ENCODE measurements at places on chromosomes 4 and X.

GRCh38 chr4:91838181-91838861, 465.4 kb upstream of the GRID2 start:
- DNase-seq: no peak

GRCh38 chr4:127759893-127760292, 22.2 kb upstream of the HSPA4L start:
- DNase-seq: no peak

- DNase-seq: no peak
Measured at GRCh38 chr4:76898949-76899645, 1.2 kb upstream of the SOWAHB start.

DNA sequence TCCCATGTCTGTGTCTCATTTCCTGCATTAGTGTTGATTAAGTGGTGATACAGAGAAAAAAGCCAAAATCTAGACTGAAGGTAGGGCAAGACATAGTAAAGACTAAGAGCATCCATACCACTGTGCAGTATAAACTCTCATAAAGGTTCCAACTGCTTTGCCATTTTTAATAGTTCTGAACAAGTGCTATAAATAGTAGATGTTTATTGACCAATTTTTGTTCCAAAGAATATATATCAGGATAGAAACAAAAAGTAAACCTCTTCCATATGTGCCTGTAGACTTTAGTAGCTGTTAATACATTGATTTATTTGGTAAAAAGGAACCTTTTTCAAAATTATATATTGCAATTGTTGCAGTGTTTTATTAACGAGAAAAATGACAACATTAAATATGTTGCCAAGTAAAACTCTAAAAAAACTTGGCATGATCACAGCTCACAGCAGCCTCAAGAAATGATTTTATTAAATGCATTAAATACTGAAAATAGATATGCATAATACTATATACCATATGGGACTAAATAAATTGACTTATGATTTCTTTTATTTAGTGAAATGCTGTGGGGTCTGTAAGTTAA, 22.3 kb upstream of the AASDH start:
- no peak for DNase-seq

GRCh38 chr4:71009086-71009485, 15.6 kb downstream of the DCK start:
- DNase-seq: no peak

DNA sequence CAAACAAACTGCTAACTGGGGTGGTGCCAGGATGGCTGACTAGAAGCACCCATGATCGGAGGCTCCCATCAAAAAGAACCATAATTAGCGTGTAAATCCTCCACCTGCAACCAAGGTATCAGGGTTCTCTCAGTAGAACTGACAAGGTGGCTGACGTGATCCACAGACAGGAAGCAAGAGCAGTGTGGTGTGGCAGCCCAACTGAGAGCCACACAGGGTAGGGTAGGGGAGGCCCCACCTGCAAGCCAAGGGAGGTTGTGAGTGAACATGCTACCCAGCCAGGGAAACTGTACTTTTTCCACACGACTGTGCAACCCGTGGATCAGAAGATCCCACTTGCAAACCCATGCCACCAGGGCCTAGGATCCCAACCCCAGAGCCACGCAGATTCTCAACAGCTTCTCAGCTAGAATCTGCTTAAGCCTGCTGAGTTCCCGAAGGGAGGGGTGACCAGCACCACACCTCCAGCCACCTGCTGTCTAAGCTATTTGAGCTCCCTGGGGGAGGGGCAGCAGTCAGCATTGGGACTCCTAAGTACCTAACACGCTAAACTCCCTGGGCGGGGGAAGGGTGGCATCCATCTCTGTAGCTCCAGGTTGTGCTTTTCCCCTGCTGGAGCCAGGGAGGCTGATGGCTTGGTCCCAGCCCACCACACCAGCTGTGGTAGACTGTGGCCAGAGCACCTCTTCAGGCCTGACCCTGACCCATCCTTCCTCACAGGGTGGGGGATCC, 425.1 kb downstream of the GPM6A start:
- no peak for DNase-seq

DNA sequence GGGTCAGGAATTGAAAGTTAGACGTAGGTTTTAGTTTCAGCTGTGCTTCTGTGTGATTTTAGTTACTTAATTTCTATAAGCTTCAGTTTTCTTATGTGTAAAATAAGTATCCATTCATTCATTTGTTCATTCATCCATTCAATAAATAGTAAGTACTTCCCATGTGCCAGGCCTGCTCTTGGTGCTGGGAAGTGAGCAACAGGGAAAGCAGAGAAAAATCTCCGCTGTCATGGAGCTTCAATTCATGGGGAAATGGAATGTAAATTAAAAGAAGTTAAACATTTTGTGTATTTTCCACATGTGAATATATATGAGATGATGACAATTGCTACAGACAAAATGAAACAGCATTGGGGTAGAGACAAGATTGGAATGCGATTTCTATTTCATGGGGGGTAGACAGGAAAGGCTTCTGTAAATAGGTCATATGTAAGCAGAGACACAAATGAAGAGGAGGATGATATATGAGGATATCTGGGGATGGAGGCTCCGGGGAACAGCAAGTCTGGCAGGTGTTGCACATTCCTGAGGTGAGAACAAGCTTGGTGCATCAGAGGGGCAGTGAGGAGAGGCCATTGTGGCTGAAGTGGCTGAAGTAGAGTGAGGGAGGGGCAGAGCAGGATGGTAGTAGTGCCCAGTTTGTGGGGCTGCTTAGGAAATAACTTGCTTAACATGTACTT, 66.2 kb downstream of the FHIP1A start:
- DNase-seq: no peak

DNA sequence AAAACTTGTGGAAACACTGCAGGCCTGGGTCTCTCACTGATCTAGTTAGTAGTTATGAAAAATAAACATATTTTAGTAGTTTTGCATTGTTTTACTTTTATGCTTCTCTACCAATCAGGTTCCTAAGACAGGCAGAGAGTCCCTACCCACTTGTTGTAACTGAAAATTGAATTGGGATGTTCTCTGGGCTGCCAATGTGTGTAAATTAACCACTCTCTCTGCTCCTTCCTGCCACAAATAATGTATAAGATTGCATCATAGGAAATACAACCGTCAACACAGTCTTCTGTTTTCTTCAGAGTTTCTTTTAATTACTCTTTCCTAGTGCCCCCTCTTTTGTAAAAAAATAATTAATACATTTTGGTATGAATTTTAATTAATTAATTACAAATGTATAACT, 677.3 kb downstream of the FSTL5 start:
- no peak for DNase-seq

DNA sequence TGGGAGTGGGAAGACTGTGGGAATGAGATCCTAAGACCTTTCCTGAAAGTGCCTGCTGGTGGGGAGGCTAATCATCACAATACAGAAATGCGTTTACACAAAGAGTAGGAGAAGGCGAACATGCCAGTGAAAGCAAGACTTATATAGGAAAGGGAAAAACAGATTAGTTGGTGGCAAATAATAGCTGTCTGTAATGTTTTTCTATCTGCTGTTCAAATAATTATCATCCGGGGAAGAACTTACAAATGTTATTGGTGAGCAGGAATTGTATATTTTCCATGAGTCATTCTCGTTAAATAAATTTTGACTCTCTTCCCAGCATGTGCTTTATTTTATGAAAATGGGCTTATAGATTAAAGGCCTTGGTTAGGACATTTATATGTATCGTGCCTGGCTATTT, 196.5 kb downstream of the ARHGAP10 start:
- no peak for DNase-seq

- DNase-seq: no peak
Measured at GRCh38 chr4:156396534-156396933, 442.9 kb upstream of the CTSO start.

Data from stimulated activated CD4-positive, alpha-beta T cell treated with anti-CD3 and anti-CD28 coated beads, Interleukin-15, amount 100 ng/mL, for 1 hour (primary cell).